ENCODE measurements at places on chromosomes 13 and 19.

DNA sequence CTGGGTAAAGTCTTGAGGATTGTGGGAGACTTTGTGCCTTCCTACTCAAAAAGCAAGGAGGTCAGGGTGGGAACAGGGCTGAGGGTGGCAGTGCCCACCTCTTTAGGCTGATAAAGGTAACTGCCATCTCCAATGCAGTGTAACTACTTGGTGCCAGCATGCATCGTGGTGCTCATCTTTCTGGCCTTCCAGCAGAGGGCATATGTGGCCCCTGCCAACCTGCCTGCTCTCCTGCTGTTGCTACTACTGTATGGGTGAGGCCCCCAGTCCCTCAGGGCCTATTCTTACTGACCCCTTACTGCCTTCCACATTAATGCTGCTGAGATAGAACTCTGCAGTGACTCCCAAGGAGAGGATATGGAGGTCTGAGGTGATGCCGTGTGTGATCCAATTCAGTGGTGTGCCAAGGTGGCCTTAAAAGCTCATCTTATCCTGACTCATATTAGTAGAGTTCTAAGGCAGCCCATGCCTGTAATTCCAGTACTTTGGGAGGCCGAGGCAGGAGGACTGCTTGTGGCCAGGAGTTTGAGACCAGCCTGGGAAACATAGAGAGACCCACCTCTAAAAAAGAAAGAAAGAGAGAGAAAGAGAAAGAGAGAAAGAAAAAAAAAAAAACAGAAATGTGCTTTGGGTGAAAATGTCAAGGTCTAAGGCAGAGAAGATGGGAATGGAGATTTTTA lies 9.7 kb upstream of the ARHGAP45 start:
- DNase-seq, result no peak

DNA sequence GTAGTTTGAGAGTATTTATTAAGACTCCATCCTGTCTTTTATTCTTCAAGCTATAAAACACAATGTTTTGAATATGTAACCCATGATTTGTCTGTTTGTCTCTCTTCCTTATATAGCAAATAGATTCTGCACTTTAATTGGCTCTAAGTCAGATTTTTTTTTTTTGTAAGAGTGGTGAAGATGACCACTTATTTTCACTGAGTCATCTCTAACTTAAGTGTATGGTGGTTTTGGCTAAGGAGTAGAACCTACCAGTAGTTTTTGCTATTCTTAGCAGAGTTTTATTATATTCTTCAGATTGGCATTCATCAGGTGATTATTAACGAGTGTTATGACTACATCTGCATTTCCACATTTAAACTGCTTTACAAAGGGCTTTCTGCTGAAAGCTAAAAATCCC lies 194.7 kb downstream of the LMO7 start:
- DNase-seq, result no peak

DNA sequence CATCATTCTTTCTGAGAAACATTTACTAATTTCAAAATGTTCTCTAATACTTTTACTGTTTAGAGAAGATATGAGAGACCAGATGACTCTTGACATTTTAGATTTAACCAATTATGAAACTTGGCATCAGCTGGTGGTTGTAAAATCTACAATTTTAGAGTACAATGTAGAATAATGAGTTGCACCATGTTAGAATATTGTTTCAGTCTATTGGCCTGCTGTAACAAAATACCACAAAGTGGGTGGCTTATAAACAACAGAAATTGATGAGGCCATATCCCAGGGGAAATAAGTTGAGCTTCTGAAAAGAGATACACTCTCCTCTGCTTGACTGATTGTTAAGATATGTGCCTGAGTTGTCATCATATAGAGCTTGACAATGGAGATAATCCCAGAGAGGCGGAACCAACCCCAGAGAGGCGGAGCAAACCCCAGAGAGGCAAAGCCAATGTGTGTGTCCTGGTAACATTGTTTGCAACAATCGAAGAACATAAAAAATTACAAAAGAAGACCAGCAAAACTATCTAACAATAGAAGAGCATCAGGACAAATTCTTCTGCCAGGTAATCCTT lies 373.0 kb upstream of the SLITRK1 start:
- no peak for DNase-seq

GRCh38 chr19:49189259-49189658 lies 31.7 kb downstream of the TRPM4 start:
- DNase-seq, result no peak

GRCh38 chr13:103614761-103615160 lies 548.5 kb upstream of the SLC10A2 start:
- no peak for DNase-seq

DNA sequence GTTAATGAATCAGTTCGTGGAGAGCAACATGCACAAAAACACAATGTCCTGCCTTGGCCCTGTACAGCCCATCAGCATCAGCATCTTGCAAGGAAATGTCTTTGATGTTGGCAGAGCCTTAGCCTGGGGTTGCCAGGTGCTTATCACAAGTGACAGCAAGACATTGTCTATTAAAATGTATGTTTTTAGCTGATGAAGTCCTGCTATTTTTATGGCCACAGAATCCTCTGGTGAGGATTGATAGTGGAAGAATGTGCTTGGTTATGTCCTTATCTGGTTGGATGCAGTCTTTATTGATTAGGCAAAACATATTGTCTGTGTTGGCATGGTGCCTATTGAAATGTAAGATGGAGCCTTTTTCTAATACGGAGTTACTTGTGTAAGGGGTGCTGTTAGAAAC lies 1427.0 kb upstream of the MIR17HG start:
- no peak for DNase-seq

- DNase-seq, result no peak
Measured at GRCh38 chr13:48983331-48983730, 7.6 kb downstream of the FNDC3A start.

GRCh38 chr13:26953291-26953690 lies 192.7 kb upstream of the GPR12 start:
- no peak for DNase-seq

GRCh38 chr19:10815007-10815536 lies 20.9 kb downstream of the TMED1 start:
- DNase-seq, result no peak

DNA sequence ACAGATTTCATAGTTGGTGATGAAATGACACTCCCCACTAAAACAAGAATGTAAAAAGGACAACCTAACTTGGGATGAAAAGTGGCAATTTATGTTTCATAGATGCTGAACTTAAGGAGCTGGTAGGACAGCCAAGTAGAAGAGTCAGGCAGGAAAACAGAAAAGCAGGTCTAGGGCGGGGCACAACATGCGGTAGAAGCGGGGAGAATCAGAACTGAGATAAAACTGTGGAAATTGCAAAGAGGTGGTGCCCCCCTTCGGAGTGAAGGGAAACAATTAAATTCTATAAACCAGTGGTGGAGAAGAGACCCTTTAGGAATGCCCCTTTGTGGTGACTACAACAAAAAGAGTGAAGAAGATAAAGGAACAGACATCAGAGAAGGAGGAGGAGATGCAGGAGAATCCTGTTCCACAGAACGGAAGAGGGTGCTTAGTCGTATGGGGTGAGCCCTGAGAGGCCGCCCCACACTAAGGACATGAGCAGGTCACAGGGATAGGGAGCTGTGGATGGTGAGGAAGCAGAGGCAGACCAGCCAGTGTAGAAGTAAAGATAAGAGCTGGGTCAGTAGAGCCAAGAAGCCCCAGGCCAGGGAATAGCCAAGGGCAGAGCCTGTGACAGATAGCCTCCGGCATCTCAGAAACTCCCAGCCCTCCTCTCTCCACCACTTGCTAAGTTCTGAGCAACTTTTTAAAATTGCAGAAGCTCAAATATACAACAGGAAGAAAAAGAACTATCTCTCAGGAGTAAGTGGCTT lies 100.3 kb upstream of the DOCK9 start:
- no peak for DNase-seq

GRCh38 chr13:69487576-69487975 lies 620.0 kb upstream of the ATXN8OS start:
- DNase-seq, result no peak

- no peak for DNase-seq
Measured at GRCh38 chr19:10230173-10230860, 814 bp downstream of the S1PR2 start.

DNA sequence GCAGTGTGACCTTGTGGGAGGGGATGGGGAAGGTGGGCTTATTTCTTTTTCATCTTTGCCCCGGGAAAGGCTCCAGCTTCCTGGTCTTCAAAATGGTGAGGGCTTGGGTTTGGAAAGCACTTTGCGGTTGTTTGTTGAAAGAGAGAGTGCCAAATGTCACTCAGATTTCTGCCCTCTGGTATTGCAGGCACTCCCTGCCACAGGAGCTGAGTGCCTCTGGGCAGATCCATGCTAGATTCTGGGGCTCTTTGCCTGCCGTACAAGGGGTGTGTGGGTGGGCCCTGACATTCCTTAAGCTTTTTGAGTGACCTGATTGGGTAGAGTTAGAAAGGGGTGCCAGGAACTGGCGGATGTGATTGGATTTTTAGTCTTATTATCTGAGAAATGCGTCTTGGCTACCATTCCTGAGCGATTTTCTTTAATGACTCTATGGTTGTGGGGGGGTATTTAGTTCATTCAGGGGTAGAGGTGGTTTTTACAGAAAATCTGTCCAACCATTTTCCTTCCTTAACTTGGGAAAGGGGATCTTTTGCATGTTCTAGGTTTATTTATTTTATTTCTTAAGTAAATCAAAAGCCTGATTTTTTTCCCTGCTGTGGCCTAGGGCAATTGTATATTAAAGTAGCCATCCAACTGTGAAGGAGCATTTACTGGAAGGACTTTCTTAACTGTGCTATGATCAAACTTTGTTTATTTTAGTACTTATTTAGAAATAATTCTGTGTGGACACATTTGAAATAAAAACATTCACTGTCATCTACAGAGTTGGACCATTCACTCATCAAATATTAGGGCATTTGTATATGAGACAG lies 3.2 kb downstream of the ARHGAP35 start:
- DNase-seq, result no peak

DNA sequence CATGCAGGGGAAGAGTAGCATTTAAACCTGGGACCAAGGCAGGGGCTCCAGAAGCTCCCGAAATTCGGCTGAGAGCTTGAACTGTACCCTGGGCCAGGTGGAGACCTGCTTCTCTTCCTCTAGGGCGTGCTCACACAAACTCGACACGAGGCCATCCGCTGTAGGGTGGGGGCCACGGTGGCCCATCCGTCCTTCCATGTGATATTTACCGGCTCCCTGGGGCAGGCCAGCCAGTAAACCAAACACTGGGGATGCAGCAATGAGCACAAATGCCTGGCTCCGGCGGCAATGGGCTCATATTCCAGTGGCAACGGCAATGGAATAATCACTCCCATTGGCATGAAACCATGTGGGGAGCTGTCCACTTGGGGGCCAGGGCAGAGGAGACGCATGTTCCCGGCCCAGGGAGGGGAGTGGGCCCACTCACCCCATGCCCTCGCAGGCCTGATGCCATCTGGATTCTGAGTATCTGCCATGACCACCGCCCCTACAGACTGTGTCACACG lies 10.8 kb downstream of the SH3GL1 start:
- no peak for DNase-seq

DNA sequence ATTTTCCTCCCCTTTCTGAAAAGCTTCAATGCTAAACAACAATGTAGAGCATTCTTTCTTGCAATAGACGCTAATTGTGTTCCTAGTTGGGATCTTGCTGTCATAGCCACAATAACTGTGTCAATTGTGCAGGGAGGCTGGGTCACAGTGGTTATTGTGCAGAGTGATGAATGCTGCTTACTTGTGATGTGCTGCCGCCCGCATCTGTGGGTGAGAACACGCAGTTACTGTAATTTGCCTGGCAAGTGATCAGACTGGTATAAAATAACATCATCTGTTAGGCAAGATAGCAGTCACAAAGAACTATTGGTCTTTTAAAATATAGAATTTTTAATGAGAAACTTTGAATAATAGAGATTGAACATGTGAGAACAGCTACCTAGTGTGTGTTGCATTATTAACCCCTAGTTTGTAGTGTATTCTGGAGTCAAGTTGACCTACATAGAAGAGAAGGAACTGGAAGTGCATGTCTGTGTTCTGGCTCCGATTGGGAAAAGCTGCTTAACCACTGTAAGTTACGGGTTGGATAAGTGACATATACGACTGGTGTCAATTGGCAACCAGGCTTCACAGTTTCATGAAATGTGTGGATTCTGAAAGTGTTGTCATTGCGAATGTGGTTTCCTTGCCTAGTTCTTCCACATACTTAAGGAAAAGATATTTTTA lies 43.6 kb downstream of the SLAIN1 start:
- DNase-seq, result no peak

GRCh38 chr13:94656766-94657165 lies 55.1 kb downstream of the GPR180 start:
- no peak for DNase-seq

GRCh38 chr19:37790244-37790925 lies 11.0 kb upstream of the ZNF573 start:
- DNase-seq, result no peak

GRCh38 chr13:49466292-49466838 lies 22.3 kb downstream of the SETDB2 start:
- DNase-seq, result no peak

- DNase-seq, result no peak
Measured at GRCh38 chr13:113972451-113973217, 1.2 kb downstream of the C13orf46 start.

DNA sequence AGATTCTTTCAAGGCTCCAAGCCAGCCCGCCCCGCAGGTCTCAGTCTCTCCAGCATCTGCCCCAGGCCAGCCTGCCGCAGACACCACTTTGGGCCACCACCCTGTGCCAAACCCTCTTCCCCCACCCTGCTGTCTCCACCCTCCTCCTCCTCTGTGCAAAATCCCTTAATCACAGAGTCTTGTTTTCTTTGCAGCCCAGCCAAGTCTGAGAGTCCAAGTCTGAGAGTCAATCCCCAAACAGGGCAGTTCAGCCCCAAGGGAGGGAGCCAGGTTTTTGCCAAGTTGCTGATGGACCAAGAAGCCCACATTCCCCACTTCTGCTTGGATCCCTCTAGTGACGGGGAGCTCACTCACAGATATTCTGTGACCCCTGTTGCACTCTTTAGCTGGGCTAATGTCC lies 3.1 kb downstream of the ADAMTS10 start:
- no peak for DNase-seq

DNA sequence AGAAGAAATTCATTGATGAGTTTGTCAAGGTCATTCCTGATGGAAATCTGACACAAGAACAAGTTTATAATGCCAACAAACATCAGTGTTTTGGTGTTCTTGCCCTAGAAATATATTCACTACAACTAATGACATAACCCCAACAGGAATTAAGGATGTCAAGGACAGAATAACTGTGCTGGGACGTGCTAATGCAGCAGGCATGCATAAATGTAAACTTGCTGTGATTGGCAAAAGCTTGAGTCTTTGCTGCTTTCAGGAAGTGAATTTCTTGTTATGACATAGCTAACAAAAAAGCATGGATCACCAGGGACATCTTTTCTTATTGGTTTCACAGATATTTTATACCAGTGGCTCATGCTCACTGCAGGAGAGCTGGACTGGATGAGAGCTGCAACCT lies 144.6 kb downstream of the KCTD12 start:
- DNase-seq, result no peak

Data from Panc1 (cell line).